ENCODE measurements at places on chromosomes 3 and 15.

GRCh38 chr15:97903971-97904572 lies 56.4 kb upstream of the ARRDC4 start:
- H3K4me3 ChIP-seq, result no peak overlapping the region
- H3K36me3 ChIP-seq, result no peaks in the 10 kb centered on the region
- H3K4me1 ChIP-seq, result no peaks in the 10 kb centered on the region
- peak; percentile 53 for DNase-seq
- no peak overlapping the region for H3K27ac ChIP-seq
- H3K27me3 ChIP-seq, result no peaks in the 10 kb centered on the region

GRCh38 chr3:174862101-174862500 lies 3.0 kb downstream of the NAALADL2 start:
- H3K36me3 ChIP-seq, result no peaks in the 10 kb centered on the region
- H3K27ac ChIP-seq, result no peak overlapping the region
- DNase-seq, result no peak
- no peaks in the 10 kb centered on the region for H3K27me3 ChIP-seq
- peaks cover 5% of the 10 kb centered on the region for H3K4me1 ChIP-seq
- H3K4me3 ChIP-seq, result no peak overlapping the region

DNA sequence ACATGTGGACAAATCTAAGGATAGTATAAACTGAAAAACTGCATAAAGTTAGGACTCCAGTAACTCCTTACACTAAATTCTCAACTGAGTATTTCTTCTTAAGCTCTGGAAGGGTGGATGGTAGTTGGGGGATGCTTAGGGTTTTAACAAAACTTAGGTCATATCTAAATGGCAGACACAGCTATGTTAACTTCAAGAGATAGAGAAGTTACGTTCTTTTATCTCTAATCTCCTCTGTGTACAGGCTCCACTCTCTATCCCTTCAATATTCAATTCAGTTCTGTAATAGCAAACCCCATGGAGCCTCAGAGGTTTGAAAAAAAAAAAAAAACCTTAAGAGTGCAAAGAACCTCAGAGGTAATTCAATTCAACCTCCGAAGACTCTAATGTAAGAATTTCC lies 3.1 kb downstream of the CMTM6 start:
- H3K4me3 ChIP-seq, result no peak overlapping the region
- H3K36me3 ChIP-seq, result no peaks in the 10 kb centered on the region
- H3K27me3 ChIP-seq, result no peaks in the 10 kb centered on the region

GRCh38 chr3:124775877-124776276 lies 45.6 kb downstream of the UMPS start:
- no peak overlapping the region for H3K27ac ChIP-seq
- H3K36me3 ChIP-seq, result no peaks in the 10 kb centered on the region
- DNase-seq, result no peak
- H3K4me3 ChIP-seq, result no peak overlapping the region

GRCh38 chr15:98942431-98942830 lies 65.2 kb downstream of the PGPEP1L start:
- peaks cover 34% of the 10 kb centered on the region for H3K4me1 ChIP-seq
- no peak overlapping the region for H3K27ac ChIP-seq
- H3K36me3 ChIP-seq, result peaks cover 22% of the 10 kb centered on the region
- DNase-seq, result no peak

DNA sequence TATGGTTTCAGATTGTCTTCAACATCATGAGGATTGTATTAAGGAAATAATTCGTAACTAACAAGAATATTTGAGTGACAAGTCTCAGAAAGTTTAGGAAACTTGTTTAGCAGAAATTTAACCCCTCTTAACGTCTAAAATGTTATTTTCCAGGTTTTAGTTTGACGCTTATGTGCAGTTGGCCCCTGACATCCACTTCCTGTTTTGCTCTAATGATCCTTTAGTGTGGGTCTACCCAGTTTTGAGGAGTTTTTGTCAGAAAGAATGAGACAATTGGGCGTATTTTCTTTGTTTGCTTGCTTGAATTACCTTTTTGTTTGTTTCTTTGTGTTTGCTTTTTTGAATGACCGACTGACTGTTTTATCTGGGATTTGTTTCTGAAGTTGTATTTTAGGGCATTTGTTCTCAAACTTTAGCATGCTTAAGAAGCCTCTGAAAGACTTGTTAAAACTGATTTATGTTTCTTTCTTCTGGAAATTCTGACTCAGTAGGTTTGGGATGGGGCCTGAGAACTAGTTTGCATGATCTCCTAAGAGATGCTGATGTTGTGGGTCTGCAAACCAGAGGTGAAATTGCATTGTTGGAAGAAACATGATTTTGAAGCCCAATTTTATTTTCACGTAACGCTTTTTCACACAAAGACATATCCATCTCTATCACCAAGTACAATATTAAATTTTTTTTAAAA lies 20.6 kb downstream of the RBMS3 start:
- H3K4me3 ChIP-seq, result no peak overlapping the region
- DNase-seq, result no peak
- H3K27ac ChIP-seq, result no peak overlapping the region
- H3K27me3 ChIP-seq, result no peaks in the 10 kb centered on the region
- H3K4me1 ChIP-seq, result no peaks in the 10 kb centered on the region

Data from pancreas (tissue), 10 donors.